ENCODE measurements at places on chromosomes 3 and 15.

- DNase-seq, result no peak
Observed at GRCh38 chr15:66705277-66706146, 3.5 kb downstream of the SMAD6 start.

DNA sequence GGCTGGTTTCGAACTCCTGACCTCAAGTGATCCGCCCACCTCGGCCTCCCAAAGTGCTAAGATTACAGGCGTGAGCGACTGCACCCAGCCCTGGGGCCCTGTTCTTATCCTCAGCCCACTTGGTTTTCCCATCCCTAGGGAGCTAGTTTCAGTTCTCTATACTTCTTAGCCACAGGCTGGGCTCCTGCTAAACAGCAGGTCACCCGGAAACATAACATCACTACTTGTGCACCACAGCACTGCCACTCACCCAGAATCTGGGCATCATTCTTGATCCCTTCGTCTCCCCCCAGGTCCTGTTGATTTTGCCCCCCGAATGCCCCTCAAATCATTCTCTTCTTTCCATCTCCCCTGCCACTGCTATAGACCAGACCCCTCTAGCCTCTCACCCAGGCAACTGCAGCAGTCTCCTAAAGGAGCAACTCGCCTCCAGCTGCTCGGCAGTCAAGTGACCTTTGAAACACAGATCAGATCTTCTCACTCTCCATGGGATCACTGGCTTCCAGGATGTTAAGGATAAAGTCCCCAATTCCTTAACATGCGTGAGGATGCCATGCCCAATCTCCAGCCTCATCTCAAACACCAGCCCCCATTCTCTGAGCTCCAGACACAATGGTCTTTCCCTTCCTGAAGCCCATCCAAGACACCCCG, 5.6 kb upstream of the AP3S2 start:
- no peak for DNase-seq

DNA sequence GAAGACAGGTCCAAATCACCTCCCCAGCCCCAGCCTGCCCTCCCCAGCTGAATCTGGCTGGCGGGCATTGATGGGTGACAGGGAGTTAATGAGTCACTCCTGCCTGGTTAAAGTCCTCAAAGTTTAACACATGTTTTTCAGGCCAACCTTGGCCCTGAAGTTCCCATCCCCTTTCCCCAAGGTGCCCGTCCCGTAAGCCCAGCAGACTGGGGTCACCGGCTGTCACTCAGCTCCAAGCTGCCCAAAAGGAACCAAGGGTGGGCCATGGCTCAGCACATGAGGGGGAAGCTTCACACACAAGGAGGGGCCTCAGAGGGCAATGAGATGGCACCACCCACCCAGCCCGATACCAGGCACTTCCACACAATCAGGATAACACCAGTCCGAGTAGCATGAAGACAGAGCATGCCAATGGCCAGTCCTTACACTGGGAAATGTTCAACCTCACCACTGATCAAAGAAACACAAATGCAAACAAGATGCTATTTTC, 10.2 kb upstream of the KLF15 start:
- no peak for DNase-seq

GRCh38 chr3:134651347-134652041, 672 bp upstream of the KY start:
- no peak for DNase-seq

DNA sequence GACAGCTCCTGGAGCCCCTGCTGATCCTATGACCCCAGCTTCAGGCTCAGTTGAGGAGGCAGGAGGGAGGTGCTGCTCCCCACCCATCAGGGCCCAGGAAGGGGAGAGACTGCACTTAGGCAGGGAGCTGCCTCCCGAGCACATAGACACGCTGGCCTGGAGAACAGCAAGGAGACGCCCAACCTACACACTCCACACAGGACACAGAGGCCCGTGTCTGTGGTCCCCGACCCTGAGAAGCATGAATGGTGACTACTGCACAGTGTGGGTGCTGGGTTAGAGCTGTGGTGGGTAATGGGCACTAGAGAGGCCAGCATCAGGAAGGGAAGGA, 1.1 kb upstream of the HHATL start:
- no peak for DNase-seq

GRCh38 chr3:124886168-124887056, 753 bp downstream of the ITGB5 start:
- DNase-seq, result peak; percentile 63

DNA sequence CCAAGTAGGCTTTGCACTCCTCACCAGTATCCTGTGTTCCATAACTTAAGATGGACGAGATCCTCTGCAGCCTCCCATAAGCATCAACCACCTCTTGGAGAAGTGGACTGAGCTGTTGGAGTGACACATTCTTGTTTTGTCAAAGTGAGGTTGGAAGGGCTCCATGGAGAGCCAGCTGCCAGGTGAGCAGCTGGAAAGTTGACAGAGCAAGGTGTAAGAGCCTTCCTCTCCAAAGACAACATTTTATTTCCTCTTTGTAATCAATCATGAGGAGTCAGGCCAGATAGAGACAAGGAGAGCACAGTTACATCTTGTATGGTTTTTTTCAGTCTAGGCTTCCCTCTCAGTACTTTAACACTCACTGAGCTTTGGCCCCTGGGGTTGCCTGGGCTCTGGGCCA, 5.1 kb downstream of the ABI3BP start:
- DNase-seq, result no peak

DNA sequence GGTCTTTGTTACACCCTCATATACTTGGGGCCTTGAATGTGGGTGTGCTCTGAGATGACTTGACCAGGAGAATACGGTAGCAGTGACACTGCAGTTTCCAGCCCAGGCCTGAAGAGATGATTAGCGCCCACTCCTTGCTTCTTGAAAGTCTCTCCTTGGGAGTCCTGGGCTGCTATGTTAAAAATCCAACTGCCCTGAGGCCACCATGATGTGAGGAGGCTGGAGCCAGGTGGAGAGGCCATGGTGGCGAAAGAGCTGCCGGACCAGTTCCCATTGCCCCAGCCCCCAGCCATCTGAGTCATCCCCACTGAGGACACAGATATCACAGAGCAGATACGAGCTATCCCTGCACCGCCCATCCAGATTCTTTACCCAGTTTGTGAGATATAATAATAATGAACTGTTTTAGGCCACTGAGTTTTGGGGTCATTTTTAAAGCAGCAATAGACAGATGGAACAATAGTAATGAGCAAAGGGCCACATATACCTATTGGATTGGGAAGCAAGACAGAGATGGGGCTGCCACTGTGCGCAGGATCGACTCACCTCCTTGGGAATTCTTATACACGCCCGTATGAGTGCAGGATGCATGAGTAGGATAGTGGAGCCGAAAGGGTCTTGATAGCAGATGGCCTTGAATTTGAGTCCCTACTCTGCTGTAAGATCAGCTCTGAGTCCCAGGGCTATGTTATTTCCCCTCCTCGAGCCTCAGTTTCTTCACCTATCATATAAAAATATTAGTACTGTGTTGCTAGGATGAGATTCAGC, 12.1 kb upstream of the GATA2 start:
- no peak for DNase-seq

DNA sequence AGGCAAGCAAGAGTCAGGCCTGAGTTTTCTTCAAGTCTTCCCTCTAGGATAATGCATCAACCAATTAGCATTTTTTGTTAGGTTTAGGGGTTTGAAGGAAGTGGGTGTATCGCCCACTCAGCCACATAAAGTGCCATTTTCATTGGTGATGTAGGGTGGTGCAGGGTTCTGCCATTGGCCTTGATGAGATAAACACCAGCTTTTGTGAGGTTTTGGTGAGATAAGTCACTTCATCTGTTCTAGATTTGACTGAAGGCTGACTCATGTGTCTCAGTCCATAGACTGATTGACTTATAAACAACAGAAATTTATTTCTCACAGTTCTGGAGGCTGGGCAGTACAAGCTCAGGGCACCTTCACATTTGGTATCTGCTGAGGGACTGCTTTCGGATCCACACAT, 84.5 kb upstream of the C3orf80 start:
- no peak for DNase-seq

DNA sequence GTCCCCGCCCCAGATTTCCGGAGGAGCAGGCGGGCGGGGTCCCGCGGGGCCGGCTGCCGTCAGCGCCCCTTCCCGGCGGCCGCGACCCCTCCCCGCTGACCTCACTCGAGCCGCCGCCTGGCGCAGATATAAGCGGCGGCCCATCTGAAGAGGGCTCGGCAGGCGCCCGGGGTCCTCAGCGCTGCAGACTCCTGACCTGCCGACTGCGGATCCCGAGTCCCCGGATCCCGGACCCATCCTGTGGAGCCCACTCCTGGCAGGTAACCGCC, at the start of gene TRH:
TSS of gene TRH (plus strand) at position 157 of the 269 bp plus-strand sequence. CDS start 1,097 bp downstream, outside the sequence.
- DNase-seq, result no peak

- DNase-seq, result no peak
Observed at GRCh38 chr3:23949784-23950183, 4.7 kb downstream of the NR1D2 start.

DNA sequence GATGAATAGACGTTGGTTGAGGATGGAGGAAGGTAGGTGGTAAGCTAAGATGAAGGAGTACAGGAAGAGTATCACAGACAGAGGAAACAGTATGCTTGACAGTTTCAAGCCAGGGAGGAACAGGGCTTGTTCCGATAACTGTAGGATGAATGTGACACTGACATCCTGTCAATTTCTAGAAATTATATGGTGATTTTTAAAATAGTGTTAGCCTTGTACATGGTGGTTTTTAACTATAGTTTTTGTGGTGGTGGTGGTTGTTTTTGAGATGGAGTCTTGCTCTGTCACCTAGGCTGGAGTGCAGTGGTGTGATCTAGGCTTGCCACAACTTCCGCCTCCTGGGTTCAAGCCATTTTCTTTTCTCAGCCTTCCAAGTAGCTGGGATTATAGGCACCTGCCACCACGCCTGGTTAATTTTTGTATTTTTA, 92.8 kb downstream of the FNDC3B start:
- DNase-seq, result no peak

DNA sequence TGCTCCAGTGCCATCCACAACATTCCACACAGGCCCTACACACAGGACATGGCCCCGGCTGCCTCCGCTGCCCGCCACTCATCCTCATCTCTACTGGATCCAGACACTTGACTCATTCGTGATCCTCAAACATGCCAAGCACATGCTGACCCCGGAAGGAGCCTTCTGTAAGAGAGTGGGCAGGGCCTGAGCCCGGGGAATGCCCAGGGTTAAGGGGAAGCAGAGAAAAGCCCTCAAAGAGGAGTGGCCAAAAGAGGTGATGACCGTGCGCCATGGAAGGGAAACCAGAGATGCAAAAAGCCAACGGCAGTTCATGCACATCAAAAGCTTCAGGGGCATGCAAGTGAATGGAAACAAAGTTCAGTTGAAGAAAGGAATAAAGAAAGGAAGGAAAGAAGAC, 46.1 kb downstream of the RFTN1 start:
- no peak for DNase-seq

DNA sequence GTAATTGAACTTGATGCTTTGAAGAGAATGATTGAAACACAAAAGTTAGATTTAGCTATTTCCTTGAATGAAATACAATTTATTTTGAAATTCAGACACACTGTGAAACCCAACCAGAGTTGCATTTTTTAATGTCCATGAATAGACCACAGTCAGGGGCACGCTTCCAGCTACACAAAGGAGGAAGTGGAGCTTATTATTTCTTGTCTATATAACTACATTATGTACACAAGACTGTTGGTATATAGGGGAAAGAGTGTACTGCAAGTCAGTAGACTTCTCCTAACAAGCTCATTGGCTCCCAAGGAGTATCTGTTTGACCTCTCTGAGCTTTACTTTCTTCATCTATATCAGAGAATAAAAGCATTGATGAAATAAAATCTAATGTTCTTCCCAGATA, 326.2 kb downstream of the RYR3 start:
- DNase-seq, result no peak

DNA sequence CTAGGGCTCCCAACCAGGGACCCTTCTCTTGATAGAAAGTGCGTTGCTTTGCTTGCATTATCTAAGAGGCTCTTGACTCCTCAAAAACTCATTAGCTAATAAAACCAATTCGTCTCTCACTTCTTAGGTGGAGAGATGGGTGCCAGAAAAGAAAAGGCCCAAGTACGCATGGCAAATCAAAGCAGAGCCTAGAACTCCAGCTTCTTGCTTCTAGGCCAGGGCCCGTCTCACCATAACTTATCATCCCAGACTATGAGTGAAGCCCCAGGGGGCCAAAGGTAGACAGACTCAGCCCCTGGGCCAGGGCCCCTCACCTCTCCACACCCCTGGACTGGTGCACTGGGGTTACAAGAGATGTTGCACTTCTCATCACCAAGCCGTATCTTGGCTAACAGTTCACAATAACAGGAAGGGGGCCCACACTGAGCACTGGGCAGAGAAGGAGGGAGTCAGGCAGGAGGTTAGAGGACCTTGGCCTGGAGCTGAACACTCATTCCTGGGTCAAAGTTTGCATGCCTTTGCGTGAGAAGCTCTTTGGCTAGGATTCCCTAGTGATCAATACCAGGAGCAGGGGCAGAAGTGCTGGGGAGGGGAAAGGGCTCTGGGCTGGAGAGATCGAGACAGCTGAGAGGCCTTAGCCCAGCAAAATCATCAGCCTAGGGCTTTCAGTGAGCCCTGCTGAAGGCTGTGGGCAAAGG, 5.4 kb upstream of the CYP1A1 start:
- peak; percentile 52 for DNase-seq

- DNase-seq, result no peak
Observed at GRCh38 chr3:194880940-194881925, 195.6 kb downstream of the FAM43A start.

DNA sequence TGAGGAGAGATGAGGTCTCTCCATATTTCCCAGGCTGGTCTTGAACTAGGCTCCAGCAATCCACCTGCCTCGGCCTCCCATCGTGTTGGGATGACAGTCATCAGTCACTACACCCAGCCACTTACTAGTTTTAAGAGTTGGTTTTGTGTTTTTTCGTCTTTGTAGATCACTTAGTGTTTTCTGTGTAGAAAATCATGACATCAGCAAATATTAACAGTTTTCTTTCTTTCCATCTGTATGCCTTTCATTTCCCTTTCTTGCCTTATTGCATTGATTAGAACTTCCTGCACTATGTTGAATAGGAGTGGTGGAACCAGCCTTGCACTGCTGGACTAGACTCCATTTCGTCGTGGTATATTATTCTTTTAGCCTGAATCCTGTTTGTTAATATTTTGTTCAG, 415.5 kb downstream of the FHIT start:
- no peak for DNase-seq

- peak; percentile 35 for DNase-seq
Observed at GRCh38 chr3:63824309-63824708, 5.2 kb downstream of the C3orf49 start.

DNA sequence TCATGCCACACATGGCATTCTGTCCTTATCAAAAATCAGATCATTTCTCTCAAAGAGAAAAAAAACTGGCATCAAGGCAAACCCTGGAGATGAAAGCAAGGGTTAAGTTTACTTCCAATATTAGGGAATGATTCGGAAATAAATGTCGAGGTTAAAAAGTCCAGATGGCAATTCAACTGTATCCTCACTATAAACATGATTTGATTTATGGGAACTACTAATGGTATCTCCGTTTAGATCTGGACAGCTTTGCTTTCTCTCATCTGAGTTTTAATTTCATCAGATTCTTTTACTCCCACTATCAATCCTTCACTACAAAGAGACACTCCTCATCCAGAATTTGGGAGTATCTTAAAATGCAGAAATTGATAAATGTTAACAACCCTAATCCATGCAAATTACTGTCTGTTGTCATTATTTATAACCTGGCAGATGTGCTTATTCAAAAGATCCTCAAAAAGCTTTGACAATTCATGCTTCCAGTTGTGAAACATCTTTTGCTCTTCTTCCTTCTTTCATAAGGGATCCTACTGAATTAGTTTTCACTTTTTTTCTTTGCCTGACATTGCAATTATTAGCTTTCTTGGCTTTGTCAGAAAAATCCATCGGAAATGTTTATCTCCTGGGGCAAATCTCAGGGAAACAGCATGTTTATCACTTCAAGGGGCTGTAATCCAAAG, 903.2 kb downstream of the MCTP2 start:
- peak; percentile 37 for DNase-seq

- DNase-seq, result no peak
Observed at GRCh38 chr3:177960014-177960413, 576.2 kb upstream of the KCNMB2 start.

All from lung microvascular endothelial cell (primary cell).